ENCODE measurements at places on chromosomes 1 and 21.

- DNase-seq: no peak
Measured at GRCh38 chr1:42043182-42043581, 110.0 kb upstream of the GUCA2B start.

GRCh38 chr21:18524097-18524880 lies 120.7 kb upstream of the TMPRSS15 start:
- no peak for DNase-seq

- no peak for DNase-seq
Measured at GRCh38 chr1:167621780-167622313, 8.2 kb upstream of the RCSD1 start.

GRCh38 chr21:45056917-45057560 lies 17.3 kb upstream of the ADARB1 start:
- no peak for DNase-seq

GRCh38 chr1:44029260-44029910 lies 1.9 kb downstream of the SLC6A9 start:
- DNase-seq: no peak
